IMR-90 (cell line): ENCODE measurements at places on chromosomes 2 and 18. TPM values are rescaled to one million over a fixed set of nuclear protein-coding genes. Genes with fewer than 3 reads are reported as not detected.

DNA sequence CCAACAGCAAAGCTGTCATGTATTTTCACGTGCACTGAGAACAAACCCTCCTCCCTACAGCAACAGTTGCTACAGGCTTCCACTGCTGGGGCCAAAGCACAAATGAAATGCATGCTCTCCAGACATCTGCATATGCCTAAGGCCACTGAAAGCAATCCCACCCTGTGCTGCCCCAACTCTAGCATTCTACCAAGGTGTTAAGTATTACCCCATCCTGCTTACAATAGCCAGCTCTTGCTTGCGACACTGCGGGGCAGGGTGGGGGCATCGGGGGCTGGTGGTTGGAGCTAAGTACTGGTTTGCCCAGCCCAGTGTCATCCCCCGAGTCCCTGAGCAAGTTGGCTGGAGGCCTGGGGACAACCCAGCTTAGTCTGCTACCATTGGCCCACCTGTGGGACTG, 742.5 kb downstream of the TDRD15 start:
- no peak for DNase-seq

Gene ERMN
- total RNA-seq: not detected in 2 replicates

Gene CCL20
- total RNA-seq: not detected in 2 replicates

- DNase-seq: no peak
These were observed 146.5 kb downstream of the TRIM43 start for GRCh38 chr2:95738301-95738700.
